ENCODE measurements at places on chromosomes 7 and 10.
A peak's percentile ranks its signal among the peaks of the same experiment; 100 is the strongest.

DNA sequence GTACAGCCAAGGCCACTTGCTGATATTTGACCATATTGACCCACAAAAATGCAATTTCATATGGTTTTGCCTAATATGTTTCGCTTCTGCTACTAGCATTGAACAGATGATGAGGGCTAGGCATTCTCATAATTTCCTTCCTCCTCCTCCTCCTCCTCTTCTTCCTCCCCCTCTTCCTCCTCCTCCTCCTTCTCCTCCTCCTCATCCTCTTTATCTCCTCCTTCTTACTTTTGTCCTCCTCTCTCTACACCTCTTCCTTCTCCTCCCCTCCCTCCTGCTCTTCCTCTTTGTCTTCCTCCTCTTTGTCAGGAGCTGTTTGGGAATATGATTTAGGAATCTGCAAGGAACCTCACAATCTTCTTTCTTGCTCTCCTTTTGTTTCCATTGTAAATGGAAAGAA lies 133.9 kb upstream of the CELF2 start:
- no peak for DNase-seq

GRCh38 chr10:83678850-83679249 lies 460.5 kb upstream of the GHITM start:
- no peak for DNase-seq

- DNase-seq, result no peak
Observed at GRCh38 chr10:16352146-16352545, 84.7 kb upstream of the PTER start.

DNA sequence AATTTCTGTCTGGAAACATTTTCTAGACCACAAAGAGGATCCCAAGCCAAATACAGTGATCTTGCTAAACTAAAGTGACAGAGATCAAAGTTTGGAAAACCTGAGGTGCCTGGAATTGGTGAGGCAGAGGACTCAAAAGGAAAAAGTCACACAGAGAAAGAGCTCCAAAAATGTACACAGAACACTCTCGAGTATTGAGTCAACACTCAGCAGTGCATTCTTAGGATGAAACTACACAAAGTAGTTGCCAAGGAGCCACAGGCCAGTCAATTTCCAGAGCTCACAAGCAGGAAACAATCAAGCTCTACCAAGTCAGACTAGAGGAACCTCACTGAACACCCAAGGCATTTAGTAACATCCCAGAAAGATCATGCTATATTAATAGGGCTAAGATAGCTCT lies 61.3 kb downstream of the MICU1 start:
- peak; percentile 8 for DNase-seq

GRCh38 chr10:13500201-13500600 lies 28.6 kb downstream of the BEND7 start:
- DNase-seq, result no peak

- no peak for DNase-seq
Observed at GRCh38 chr10:35214607-35215020, 88.0 kb downstream of the CREM start.

GRCh38 chr10:98919899-98920298 lies 315.8 kb downstream of the HPSE2 start:
- DNase-seq, result no peak

GRCh38 chr10:123555616-123556015 lies 110.5 kb upstream of the GPR26 start:
- DNase-seq, result no peak

GRCh38 chr10:125025341-125025740 lies 83.4 kb downstream of the ZRANB1 start:
- DNase-seq, result no peak

DNA sequence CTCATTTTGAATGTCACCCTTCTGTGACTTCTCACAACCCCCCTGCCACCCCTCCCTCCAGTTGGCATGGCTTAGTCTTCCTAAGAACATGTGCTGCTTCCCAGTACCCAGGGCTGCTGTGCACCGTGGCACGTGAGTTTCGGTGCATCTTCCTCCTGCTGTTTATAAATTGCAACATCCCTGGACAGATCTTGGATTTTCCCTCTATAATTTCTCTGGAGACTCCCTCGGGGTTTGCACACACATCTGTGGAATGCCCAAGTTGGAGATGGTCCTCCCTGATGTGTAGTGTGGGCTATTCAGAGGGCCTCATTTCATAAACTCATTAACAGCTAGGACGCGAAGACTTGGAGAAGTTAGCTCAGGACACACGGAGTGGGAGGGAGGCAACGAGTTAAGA lies 52.9 kb downstream of the IKZF1 start:
- no peak for DNase-seq

DNA sequence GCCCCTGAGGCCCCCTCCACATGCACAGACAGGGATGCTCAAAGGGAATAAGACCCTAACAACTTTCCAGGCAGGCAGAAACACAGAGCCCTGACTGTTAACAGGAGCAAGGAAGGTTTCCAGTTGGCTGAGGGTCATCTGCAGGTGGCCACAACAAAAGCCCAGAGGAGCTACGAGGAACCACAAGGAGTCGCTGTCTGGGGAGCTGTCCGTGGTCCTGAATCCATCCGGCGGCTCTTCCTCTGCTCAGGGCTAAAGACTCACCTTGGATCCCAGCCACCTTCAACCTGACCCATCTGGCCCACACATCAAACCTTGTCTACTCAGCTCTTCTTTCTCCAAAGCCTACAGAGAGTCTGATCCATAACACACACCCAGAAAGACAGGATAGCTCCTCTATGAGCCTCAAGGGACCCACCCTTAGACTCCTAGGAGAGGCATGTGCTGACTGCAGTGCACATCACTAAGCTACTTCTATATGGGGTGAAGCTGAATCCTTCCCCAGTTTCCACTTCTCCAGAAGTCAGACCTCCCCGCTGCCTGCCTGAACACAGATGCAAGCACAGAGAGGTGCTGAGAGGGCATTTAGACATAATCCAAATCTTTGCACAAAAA lies 104.0 kb downstream of the SLIT1 start:
- DNase-seq, result peak; percentile 72

GRCh38 chr10:86193841-86194240 lies 172.8 kb downstream of the GRID1 start:
- DNase-seq, result no peak

Measured in stimulated activated naive CD8-positive, alpha-beta T cell treated with anti-CD3 and anti-CD28 coated beads, Interleukin-15, Interleukin-2, amounts not matched to agents 100 U/mL and 50 U/mL, for 24 hours (primary cell).